ENCODE measurements at places on chromosomes 2 and 18.

DNA sequence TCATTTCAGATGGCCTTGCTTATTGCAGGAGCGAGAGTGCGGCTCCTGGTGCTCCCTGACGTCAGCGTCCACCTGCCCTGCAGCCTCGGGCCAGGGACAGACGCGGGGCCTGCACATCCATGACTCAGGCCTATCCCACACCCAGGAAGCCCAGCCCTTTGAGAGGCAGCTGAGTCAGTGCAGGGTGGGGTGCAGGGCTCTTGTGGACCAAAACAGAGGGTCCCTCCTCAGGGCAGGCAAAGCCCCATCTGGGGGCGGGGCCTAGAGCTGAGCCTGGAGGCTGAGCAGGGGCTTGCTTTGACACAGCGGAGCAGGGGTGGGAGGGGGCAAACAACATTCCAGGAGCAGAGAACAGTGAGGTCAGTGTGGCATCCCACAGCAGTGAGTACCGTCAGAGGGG lies 7.7 kb upstream of the ARHGEF4 start:
- no peak for DNase-seq

- DNase-seq, result no peak
These were observed 25.7 kb downstream of the MAP4K3 start for GRCh38 chr2:39411181-39411944.

DNA sequence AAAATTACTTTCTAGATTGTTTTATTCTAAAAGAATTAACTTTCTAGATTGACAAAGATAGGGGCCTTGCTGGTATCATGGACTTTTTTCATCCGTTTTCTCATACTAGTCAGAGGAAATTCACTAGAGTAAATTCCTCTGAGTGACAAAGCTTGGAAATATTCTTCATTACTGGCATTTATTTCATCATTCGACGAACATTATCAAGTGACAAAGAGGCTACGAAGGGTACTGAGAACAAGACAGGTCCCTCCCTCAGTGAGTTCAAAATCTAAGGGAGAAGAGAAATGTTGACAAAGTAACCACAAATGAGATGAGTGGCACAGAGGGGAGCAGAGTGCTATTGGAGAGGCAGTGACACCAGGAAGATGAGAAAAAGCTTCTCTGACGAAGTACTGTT lies 4.3 kb downstream of the EPG5 start:
- DNase-seq, result no peak

GRCh38 chr2:72759755-72760154 lies 66.1 kb downstream of the EXOC6B start:
- no peak for DNase-seq

DNA sequence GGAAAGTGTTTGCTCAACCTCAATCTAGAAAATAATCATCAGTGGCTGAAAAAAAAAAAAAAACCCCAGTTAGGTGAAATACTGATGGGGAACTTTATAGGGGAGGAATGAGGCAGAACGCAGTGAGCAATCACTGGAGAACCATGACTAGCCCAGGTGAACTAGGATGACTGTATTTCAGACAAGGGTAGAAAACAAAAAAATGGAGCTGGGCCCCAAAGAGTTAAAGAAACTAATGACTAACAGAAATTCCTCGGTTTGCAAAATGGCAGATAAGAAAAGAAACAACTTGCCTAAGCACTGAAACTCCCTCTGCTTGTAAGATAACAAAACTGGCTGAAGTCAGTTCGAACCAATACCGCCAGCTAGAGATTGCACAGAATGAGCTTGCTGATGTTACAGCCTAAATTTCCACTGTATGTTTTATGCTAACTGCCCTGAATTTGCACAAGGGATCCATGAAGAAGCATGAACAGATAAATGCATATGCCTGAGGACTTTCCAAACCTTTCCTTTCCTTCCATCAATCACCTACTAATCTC lies 245.9 kb downstream of the METTL4 start:
- DNase-seq, result no peak

DNA sequence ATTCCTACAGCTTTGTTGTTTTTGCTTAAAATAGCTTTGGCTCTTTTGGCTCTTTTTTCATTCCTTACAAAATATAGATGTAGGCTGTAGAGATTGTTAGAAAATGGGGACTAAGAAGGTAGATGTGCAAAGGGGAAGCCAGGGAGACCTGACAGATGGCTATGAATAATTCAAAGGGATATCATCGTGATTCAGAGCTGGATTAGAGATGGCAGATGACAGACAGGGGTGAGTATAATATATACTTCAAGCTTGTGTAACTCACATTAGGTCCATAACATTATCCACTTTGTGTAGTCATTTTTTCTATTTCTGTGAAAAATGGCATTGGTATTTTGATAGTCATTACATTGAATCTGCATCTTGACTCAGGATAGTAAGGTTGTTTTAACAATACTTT lies 422.9 kb upstream of the ST6GAL2 start:
- DNase-seq, result no peak

DNA sequence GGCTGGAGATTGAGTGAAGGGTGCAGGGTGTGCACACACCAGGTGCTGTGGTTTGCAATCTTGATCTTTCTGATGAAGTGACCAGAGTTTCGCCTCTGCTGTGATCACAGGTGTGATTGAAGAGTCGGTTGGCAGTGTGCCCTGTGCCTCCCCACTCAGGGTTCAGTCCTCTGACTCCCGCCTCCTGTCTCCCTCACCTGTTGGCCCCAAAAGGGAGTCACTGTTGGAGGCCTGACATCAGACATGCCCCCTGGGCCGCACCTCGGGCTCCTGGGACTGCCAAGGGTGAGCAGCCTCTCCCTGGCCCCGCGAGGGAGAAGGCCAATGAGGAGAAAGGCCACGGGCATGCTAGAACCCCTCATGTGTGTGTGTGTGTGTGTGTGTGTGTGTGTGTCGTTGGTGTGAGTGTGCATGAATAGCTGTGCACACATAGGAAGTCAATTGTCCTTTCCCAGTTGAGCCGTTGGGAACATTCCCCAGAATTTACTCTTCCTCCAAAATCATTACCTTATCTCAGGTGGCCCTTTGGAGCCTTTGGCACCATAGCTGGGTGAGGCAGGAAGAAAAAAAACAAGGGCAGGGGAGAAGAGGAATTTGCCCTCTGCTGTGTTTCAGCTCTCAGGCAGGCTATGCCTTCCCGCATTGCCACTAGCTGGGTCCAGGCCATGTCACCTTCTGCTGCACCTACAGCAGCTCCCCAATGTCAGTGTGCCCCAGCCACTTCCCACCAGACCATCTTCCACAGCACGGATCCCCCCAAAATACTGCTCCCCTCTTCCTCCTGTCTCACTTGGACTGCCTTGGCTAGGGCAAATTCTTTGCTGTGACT lies 78.1 kb upstream of the LAPTM4A start:
- DNase-seq, result peak; percentile 33

DNA sequence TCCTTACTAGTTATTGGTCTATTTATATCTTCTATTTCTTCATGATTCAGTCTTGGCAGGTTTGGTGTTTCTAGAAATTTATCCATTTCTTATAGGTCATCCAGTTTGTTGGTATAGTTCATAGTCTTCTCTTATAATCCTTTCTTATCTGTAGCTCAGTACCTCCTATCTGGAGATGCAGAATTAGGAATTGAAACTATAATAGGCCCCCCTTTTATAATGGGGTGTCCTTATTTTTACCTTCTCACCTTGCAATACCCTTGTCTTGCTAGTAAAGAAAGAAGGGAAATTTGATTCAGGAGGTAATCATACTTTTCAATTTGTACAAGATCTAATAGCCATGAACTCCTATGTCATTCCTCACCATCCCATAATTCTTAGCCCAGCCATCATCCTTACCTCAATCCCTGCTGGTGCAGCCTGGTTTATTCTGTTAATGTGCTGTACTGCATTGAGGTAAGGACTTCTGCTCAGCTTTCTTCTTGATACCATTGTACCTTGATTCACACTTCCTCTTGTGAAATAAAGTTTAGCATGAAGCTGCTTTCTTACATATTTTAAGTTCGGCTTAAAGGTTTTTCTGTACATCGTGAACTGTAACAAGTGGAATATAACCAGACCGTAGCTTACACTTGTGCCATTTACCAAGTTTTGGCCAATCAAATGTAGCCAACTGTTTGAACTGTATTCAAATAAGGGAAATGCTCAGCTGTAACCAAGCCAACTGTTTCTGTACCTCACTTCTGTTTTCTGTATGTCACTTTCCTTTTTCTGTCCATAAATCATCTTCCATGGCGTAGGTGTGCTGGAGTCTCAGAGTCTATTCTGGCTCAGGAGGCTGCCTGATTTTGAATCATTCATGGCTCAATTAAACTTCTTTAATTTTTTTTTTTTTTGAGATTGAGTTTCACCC lies 40.1 kb upstream of the PTH2R start:
- no peak for DNase-seq

DNA sequence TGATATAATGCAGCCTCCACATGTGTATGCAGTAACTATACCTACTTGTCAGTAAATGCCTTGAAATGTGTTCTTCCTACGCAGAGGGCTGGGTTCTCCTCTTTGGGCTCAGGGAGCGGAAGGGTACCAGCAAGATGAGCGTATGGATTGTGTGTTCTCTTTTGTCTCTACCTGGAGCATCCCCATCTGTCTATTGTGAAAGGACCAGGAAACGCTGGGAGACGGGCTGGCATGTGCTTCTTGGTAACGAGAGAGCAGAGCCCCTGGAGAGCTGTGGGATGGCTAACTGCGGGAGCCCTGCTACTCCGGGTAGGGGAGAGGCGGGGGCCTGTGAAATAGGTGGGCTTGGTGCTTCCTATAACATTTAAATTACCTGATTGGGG lies 80.9 kb downstream of the BCL2 start:
- no peak for DNase-seq

DNA sequence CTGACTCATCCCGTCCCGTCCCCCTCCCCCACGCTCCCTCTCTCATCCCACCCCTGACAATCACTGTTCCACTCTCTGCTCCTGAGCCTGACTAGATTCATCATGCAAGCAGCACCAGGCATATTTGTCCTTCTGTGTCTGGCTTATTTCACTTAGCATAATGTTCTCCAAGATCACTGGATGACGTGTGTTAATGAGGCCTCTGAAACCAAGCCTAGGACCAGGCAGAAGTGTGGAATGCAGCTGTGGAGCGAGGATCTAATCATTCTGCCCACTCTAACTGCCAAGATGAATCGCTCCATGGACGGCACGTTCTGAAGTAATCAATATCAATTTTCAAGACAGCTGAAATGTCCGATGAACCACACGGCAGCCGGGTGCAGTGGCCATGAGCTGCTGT lies 122.4 kb upstream of the ZNF236 start:
- no peak for DNase-seq

GRCh38 chr2:9736021-9736420 lies 105.2 kb upstream of the YWHAQ start:
- DNase-seq, result peak; percentile 7

DNA sequence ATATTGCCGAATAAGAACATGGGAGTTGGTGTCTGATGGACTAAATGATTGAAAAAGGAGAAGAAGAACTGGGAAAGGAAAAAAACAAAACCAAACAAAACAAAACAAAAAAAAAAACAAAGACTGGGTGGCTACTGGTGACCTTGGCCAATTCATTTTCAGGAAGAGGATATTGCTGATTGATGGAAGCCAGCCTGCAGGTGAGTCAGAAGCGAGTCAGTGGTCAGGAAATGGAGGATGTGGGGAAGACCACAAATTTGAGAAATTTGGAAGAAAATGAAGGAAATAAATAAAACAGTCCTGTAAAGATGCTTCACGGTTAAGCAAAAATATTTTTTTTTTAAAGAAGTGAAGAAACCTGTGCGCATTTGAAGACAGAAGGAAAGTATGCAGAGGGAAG lies 296.9 kb downstream of the ZNF521 start:
- no peak for DNase-seq
